Stimulated activated CD8-positive, alpha-beta memory T cell treated with anti-CD3 and anti-CD28 coated beads, Interleukin-4, amount 100 ng/mL, for 4 hours (primary cell): ENCODE measurements at places on chromosomes 5 and 9.
A peak's percentile ranks its signal among the peaks of the same experiment; 100 is the strongest.

GRCh38 chr5:180860273-180860886, 696 bp downstream of the ZFP62 start:
- peak; percentile 12 for DNase-seq

- no peak for DNase-seq
Observed at GRCh38 chr9:107051392-107051791, 188.4 kb downstream of the ZNF462 start.

DNA sequence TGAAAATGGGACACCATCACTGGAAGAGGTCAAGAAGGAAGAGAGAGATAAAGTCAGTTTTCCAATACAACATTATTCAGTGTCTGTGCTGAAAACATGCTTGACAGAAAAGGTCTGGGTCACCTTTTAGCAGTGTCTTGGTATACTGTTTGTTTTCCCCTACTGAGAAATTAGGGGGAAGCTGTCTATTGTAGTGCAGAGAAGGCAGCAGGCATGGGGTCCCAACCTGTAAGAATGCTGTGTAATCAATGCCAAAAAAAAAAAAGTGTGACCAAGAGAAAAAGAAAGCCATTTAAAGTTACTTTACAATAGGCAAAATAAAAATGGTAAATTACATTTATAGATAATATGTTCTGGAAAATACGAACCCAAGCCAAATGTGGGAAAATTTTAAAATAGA, 139.3 kb downstream of the RAB3C start:
- DNase-seq: no peak

- peak; percentile 70 for DNase-seq
Observed at GRCh38 chr9:71604197-71605063, 163.9 kb downstream of the CEMIP2 start.

- DNase-seq: no peak
Observed at GRCh38 chr5:101637599-101637998, 658.5 kb downstream of the SLCO4C1 start.

GRCh38 chr5:43973318-43973717, 370.3 kb downstream of the NNT start:
- DNase-seq: no peak
